ENCODE measurements at places on chromosomes 2 and 18. TPM values are rescaled to one million over a fixed set of nuclear protein-coding genes. Genes with fewer than 3 reads are reported as not detected.

The RIT2 gene
- not detected for total RNA-seq

The ITPRIPL1 gene
- 3.2 TPM for total RNA-seq

The ESPNL gene
- total RNA-seq = not detected

The CEP192 gene
- total RNA-seq = 18.4 TPM

The HOXD1 gene
- 3.7 TPM for total RNA-seq

The TFPI gene
- total RNA-seq = 145 TPM

The TOGARAM2 gene
- not detected for total RNA-seq

The PSTPIP2 gene
- 5.6 TPM for total RNA-seq

The ALPI gene
- not detected for total RNA-seq

The FZD7 gene
- total RNA-seq = not detected
